ENCODE measurements at places on chromosomes 4 and X.

- DNase-seq = no peak
Measured at GRCh38 chrX:131332331-131332730, 43.2 kb upstream of the IGSF1 start.

GRCh38 chr4:4395849-4396627, 9.1 kb downstream of the NSG1 start:
- DNase-seq = peak; percentile 12

DNA sequence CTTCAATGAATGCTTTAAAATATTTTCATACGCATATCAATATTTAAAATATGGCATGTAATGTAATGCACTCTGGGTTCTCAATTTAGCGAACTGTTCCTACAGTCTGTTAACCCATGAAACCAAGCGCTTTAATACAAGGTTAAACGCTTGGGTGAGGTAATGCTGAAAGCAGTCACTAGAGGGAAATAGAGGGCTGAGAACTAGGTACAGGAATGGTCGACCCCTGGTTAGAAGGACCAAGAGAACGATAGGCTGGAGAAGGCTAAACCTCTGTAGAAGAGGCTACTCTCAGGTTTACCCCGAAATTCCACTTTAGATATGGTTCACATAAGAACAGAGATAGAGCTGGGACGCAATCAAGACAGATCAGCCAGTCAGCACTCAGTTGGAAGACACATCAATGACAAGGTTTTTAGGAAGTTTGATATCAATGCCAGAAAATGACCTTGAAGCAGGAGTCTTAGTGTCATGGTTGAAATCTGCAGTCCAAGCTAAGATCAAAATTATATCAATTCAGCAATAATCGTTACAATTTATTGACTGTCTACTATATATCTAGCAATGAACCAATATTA, 26.9 kb downstream of the ARSJ start:
- peak; percentile 33 for DNase-seq

GRCh38 chr4:581753-582361, 5.8 kb upstream of the TMEM271 start:
- DNase-seq = peak; percentile 43

GRCh38 chr4:121822796-121823504, 733 bp downstream of the CCNA2 start:
- no peak for DNase-seq

- DNase-seq = peak; percentile 51
Measured at GRCh38 chr4:167230744-167231143, 3.5 kb downstream of the SPOCK3 start.

DNA sequence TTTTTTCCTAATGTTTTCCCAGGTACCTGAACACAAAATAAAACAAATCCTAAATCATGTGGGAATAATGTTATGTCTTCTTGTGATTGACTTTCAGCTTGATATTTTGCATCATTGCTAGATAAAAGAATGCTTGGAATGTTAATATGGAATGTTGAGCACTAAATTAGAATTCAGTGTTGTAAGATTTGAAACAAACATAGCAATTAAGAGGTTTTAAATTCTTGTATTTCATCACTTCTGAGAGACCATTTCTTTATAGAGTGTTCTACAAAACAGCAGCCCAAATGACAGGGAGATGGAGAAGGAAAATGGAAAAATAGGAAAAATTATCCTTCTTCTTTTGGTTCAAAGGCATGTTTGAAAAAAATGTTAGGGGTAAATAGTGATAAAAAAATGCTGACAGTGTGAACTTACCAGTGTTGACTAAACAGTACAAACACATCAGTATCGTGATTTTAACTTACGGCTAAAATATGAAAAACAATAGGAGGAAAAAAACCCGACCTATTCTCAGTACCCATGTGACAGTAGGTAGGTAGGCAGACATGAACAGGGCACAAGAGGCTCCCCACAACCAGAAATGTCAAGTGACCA, 102.6 kb upstream of the PDE5A start:
- DNase-seq = no peak

- DNase-seq = no peak
Measured at GRCh38 chrX:112641449-112641848, 38.3 kb downstream of the LHFPL1 start.

GRCh38 chr4:182143822-182144625, 99.2 kb upstream of the TENM3 start:
- DNase-seq = no peak

GRCh38 chr4:121900132-121900983, 30.1 kb upstream of the BBS7 start:
- peak; percentile 82 for DNase-seq

DNA sequence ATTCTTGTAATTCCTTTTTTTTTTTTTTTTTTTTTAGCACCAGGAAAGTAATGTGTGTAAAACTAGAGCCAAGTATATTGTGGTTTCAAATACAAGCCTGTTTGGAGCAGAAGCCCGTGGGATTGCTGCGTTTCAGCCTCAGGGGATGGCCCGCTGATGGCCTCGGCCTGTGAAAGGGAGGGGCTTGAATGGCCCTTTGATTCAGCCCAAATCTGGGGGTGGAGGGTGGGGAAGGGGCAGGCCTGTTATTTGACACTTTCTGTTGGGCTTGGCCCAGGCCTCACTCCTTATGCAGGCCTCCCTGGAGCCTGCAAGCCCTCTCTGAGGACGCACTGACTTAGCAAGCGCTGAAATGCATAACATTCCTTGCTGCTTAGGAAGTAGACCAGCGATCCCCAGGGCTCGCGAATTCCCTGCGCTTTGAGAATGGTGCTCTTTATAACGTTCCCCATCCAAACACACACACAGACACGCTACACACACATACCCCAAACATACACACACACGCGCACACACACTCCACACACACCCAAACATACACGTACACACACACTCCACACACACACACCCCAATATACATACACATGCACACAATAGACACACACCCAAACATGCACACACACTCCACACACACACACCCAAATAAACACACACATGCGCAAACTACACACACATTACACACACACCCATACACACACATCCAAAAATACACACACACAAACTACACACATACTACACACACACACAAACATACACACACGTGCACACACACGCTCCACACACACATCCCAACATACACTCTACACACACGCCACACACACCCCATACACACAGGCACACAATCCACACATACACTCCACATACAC, 29.6 kb downstream of the TLR10 start:
- DNase-seq = no peak

GRCh38 chr4:94574616-94575015, 122.9 kb downstream of the PDLIM5 start:
- DNase-seq = no peak

DNA sequence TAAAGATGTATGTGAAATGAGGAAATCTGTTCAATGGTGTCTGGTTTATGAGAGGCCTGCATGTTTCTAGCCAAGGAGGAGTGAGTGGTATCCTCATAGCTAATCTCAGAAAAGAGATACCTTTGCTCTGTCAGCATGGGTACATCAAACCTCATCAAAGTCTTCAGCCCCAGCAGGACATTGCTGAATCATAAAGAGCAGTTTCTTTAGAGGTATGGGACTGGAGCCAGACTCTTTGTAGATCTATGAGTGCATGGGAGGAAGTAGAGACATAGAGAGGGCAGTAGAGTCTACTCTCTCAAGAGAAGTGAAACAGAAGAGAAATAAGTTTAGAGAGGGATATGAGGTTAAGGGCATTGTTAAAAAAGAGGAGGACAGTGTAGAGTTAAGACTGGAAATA, 1950.9 kb downstream of the ARAP2 start:
- no peak for DNase-seq

DNA sequence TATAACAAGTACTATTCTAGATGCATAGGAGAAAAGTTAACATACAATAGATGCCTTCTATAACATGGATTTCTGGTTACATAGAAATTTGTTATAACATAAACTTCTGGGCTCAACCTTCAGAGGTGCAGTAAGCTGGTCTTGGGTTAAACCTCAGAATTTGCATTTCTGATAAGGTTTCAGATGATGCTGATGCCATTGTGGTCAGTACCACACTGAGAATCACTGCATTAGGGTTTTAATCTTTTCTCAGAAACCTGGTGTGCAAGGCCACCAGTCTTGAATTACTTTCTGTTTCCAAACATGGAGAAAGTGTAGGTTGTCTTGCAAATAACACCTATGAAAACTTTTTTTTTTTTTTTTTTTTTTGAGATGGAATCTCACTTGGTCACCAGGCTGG, 146.2 kb downstream of the SPOCK3 start:
- DNase-seq = no peak

GRCh38 chrX:131752493-131753198, 208.8 kb downstream of the OR13H1 start:
- DNase-seq = no peak

DNA sequence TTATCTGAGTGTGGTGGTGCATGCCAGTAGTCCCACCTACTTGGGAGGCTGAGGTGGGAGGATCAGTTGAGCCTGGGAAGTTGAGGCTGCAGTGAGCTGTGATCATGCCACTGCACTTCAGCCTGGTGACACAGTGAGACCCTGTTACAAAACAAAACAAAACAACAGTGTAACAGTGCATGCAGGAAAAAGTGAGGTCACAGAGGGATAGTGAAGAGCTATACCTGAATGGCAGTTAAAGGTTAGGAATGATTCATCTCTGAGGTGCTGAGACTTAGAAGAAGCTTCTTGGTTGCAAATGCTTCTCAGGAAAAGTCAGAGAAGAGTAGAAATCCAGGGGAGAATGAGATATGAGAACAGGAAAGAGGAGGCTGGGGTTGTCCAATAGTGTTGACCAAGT, 178.7 kb downstream of the FRAS1 start:
- DNase-seq = no peak

GRCh38 chr4:74499986-74500781, 55.2 kb downstream of the AREG start:
- no peak for DNase-seq

DNA sequence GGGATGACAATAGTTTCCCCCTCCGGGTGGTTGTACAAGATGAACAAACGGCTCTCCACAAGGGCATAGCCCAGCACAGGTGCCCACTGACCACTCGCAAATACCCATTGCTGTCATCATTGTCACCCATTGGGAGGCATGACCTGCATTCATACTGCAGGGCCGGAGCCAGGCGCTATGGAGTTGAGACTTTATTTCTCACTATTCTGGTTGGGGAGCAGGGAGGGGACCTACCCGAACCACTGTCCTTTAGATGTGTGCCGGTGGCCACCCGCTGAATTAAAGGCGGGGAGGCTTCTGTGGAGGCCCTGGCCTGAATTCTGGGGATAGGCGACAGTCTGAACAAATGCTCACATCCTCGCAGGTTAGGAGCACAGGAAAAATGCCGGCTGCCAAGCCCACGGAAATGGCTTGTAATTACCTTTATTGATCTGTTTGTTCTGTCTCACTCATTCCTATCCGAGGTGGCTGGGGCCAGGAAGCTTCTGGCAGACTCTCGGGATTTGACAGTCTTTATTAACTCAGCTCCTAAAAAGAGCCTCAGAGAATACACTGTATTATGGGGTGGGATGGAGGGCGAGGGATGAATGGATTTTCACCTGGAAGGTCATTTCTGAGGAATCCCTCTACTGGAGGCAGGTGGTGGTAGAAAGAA, 125.1 kb upstream of the PSAPL1 start:
- no peak for DNase-seq

DNA sequence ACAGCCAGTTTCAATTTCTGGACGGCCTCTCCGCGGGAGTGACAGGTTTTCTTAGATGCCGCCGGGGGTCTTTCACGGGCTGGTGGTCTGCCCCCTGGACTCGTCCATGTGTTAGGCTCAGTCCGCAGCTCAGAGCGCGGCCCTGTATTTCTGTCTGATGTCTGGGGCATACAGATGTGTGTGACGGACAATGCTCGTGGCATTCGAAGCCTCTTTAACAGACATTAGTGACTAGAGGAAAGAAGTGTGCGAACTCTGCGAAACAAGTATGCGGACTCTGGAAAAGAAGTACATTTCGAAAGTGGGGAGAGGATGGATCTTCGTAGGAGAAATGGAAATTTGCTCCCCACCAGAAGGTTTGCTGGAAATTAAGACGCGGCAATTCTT, 793 bp upstream of the DCUN1D4 start:
- no peak for DNase-seq

DNA sequence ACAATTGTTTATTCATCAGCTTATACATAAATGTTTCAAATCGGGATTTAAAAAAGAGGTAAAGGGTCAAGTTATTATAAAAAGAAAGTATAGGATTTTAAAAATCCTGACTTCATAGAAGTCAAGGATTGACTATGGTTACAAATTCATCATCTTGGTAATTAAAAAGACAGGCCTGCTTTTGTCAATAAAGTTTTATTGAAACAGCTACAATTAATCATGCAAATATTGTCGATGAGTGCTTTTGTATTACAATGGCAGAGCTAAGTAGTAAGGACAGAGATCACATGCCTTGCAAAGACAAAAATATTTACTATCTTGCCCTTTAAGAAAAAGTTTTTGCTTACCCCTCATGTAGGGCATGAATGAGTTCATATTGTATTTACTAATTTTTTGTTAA, 595.4 kb downstream of the IL15 start:
- no peak for DNase-seq

DNA sequence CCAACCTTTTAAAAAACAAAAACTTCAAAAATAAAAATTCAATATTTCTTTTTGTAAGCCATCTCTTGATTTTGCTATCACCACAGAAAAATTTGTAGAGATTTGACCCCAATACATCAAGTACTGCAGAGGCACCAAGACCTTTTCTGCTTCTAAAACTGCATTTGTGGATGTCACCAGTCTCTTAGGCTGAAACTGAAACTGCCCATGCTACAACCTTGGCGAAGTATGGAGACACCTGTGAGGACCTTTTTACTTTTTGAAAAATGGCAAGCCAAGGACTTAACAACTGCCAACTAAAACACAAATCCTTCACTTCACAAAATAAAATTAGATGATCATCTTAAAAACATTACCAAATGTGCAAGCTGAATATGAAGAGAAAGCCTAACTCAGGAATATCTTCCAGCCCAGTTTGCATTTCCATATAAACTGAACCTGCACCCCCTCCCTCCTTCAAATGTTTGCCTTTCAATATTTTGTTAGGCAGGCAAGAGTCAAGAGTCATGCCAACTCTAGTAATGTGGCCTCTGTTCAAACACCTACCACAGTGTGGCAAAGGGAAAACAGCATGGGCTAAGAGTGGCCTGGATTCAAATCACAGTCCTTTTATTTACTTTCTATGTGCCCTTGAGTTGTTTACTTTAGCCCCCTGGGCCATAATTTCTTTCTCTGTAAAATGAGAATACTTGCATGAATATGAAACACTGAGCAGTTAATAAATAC, 389.4 kb downstream of the OPHN1 start:
- no peak for DNase-seq

DNA sequence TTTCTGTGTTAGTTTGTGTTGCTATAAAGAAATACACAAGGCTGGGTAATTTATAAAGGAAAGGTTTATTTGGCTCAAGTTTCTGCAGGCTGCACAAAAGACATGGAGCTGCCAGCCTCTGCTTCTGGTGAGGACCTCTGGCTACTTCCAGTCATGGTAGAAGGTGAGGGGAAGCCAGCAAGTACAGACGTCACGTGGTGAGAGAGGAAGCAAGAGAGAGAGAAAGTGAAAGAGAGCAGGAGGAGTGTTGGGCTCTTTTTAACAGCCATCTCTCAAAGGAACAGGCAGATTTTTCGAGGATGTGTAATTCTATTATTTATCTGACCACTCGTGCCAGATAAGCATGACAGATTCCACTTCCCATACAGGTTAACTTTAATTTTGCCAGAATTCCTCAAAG, 1199.1 kb downstream of the ADGRL3 start:
- DNase-seq = peak; percentile 37

Data from pons (tissue), 1 donor.